ENCODE measurements at places on chromosomes 7 and 10.

DNA sequence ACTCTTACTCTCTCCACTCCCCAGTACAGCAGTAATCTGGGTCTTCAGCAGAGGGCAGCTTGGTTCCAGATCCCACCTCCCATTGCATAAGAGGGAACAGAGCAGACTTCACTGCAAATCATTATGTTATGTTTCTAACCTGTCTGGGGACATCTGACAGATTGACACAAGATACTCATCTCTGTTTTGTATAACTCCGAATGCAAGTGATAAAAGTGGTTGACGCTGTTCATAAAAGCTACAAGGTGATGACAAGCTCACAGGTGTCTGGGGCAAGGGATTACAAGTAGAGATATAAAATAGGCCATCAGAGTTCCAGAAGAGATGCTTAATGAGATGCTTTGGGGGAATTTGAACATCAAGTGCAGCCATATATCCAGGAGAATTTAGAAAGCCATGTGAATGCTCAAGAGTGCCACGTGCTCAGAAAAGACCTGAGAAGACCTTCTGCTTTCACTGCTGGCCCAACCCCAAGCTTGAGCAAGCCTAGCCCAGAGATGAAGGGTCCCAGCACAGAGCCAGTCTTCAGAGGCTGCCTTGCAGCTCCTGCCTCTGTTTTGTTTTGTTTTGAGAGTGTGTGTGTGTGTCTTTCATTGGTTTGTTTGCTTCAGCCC is 80.6 kb downstream of the VSTM2A start:
- no peaks in the 10 kb centered on the region for H3K27me3 ChIP-seq
- H3K4me3 ChIP-seq, result no peak overlapping the region
- no peaks in the 10 kb centered on the region for H3K36me3 ChIP-seq
- no peaks in the 10 kb centered on the region for H3K4me1 ChIP-seq

DNA sequence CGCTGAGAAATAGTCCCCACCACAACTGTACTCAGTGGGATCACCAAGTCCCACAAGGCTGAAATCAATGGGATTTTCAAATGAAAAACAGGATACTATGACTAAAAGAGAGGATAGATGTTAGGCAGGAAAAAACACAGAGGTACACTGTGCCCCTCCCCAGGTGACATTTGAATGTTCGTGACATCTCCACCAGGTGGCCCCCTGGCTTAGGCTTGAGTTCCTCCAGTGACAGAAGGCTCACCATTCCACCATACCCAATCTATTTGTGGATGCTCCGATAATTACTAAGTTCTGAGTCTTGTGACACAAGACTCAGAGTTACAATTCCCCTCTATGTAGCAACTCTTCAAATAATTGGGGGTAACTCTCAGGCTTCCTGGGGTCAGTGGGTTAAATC is 77.5 kb upstream of the KCNMA1 start:
- no peak overlapping the region for H3K27ac ChIP-seq
- no peak overlapping the region for H3K4me3 ChIP-seq
- H3K36me3 ChIP-seq, result no peaks in the 10 kb centered on the region
- peaks cover 40% of the 10 kb centered on the region for H3K27me3 ChIP-seq
- no peak for DNase-seq
- H3K4me1 ChIP-seq, result peaks cover 5% of the 10 kb centered on the region

- peaks cover 34% of the 10 kb centered on the region for H3K36me3 ChIP-seq
- no peaks in the 10 kb centered on the region for H3K27me3 ChIP-seq
- H3K4me3 ChIP-seq, result no peak overlapping the region
- no peak overlapping the region for H3K27ac ChIP-seq
- H3K4me1 ChIP-seq, result peaks cover 37% of the 10 kb centered on the region
Observed at GRCh38 chr10:96047004-96047649, 3.7 kb downstream of the CCNJ start.

DNA sequence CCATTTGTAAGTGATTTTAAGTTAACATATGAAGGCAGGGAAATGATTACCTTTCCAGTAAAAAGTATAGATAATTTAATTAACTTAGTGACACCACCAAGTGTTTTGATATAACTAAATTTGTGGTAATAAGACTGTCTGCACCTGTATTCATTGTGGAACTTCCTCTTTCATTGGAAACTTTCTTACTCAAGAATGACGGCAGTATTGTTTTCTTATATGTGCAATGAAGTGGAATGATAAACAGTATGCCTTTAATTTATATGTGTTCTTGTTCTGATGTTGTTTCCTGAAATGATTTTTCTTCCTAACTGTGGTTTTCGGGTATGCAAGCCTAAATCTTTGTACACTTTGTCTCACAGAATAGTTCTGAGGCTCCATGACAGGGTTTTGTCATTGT is 46.4 kb downstream of the CASD1 start:
- H3K36me3 ChIP-seq, result peaks cover 16% of the 10 kb centered on the region
- no peak for DNase-seq
- no peak overlapping the region for H3K4me3 ChIP-seq
- no peak overlapping the region for H3K27ac ChIP-seq
- no peaks in the 10 kb centered on the region for H3K27me3 ChIP-seq
- no peaks in the 10 kb centered on the region for H3K4me1 ChIP-seq

- no peaks in the 10 kb centered on the region for H3K4me1 ChIP-seq
- no peak overlapping the region for H3K4me3 ChIP-seq
- DNase-seq, result no peak
- H3K27ac ChIP-seq, result no peak overlapping the region
Observed at GRCh38 chr10:10845826-10846503, 171.7 kb upstream of the CELF2 start.

DNA sequence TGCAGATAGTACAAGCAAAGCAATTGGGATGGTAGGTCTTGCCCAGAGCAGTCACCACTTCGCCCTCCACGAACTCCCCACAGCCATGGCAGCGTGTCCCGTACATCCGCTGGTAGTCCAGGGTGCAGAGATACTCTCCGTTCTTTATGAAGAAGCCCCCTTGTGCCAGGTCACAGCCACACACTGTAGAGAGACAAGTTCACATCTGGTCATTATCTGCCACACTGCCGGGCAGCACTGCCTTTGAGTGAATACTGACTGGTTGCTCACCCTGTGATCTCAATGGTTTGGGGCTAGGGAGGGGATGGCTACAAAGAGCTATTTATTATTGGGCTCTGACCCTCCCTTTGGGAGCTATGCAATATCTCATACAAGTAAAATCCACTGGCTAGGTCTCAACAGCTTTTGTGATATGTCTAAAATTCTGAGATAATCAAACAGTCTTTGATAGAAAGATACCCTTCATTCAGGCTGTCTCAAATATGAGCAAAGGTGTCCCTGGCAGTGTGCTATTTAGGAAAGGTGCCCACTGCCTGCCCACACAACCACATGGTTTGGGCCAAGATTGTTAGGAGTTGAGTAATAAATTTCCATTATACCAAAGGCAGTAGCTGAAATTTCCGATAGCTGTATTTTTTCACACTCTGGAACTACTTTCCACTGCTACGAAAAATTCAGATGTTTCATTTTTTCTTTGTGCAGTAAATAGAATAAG is 82.5 kb downstream of the ABLIM1 start:
- no peak overlapping the region for H3K4me3 ChIP-seq
- no peaks in the 10 kb centered on the region for H3K36me3 ChIP-seq
- no peak overlapping the region for H3K27ac ChIP-seq
- no peaks in the 10 kb centered on the region for H3K27me3 ChIP-seq
- no peak for DNase-seq

- peaks cover 2% of the 10 kb centered on the region for H3K27me3 ChIP-seq
- H3K4me1 ChIP-seq, result no peaks in the 10 kb centered on the region
- H3K4me3 ChIP-seq, result no peak overlapping the region
- H3K36me3 ChIP-seq, result no peaks in the 10 kb centered on the region
Observed at GRCh38 chr7:28739826-28740225, 218.3 kb downstream of the TRIL start.

DNA sequence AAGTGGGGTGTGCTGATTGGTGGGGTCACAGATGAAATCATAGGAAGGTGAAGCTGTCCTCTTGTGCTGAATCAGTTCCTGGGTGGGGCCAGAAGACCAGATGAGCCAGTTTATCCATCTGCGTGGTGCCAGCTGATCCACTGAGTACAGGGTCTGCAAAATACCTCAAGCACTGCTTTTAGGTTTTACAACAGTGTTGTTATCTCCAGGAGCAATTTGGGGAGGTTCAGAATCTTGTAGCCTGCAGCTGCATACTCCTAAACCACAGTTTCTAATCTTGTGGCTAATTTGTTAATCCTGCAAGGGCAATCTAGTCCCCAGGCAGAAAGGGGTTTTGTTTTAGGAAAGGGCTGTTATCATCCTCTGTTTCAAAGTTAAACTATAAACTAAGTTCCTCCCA is 17.0 kb upstream of the IFRD1 start:
- H3K36me3 ChIP-seq, result no peaks in the 10 kb centered on the region
- H3K27me3 ChIP-seq, result peaks cover 2% of the 10 kb centered on the region
- no peaks in the 10 kb centered on the region for H3K4me1 ChIP-seq
- H3K4me3 ChIP-seq, result no peak overlapping the region

GRCh38 chr10:117736655-117737054 is 194.1 kb downstream of the EMX2 start:
- no peak for DNase-seq
- peaks cover 1% of the 10 kb centered on the region for H3K36me3 ChIP-seq
- H3K27me3 ChIP-seq, result peaks cover 49% of the 10 kb centered on the region

DNA sequence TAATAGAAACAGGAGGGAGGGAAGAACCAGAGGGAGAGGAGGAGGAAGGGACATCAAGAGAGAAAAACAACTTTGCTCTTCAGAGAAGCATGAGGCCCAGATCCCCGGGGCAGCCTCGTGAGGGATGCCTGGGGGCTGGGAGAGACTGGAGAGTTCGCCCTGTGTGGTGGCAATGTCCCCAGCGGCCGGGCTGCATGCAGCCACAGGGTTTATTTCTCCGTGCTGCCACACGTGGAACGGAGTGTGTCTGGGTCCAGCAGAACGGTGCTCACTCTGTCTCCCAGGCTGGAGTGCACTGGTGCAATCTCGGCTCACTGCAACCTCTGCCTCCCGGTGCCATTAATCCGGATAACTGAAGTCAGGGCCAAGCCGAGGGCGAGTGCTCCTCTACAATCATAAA is 257.7 kb downstream of the ACTR3B start:
- no peaks in the 10 kb centered on the region for H3K4me1 ChIP-seq
- DNase-seq, result no peak
- peaks cover 2% of the 10 kb centered on the region for H3K27me3 ChIP-seq
- no peak overlapping the region for H3K4me3 ChIP-seq
- H3K27ac ChIP-seq, result no peak overlapping the region

GRCh38 chr10:12929381-12929780 is 72.1 kb downstream of the CCDC3 start:
- no peaks in the 10 kb centered on the region for H3K4me1 ChIP-seq
- H3K27me3 ChIP-seq, result peaks cover 19% of the 10 kb centered on the region
- no peak overlapping the region for H3K4me3 ChIP-seq
- no peaks in the 10 kb centered on the region for H3K36me3 ChIP-seq

- H3K27me3 ChIP-seq, result no peaks in the 10 kb centered on the region
- H3K4me1 ChIP-seq, result peaks cover 6% of the 10 kb centered on the region
- H3K36me3 ChIP-seq, result peaks cover 9% of the 10 kb centered on the region
Observed at GRCh38 chr7:77913977-77914607, 115.5 kb downstream of the PHTF2 start.

DNA sequence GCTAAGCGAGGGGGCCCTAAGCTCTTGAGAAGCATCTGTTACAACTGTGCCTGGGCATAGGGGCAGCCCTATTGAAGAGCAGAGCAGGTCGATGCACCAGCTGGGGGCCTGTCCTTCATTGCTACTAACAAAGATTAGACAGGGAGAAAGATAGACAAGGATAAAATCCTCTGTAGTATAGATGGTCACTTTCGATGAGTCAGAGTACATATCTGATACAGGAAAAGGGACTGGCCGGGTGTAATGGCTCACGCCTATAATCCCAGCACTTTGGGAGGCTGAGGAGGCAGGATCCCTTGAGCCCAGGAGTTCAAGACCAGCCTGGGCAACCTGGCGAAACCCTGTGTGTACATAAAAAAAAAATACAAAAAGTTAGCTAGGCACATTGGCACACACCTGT is 13.6 kb downstream of the OPTN start:
- H3K27me3 ChIP-seq, result no peaks in the 10 kb centered on the region
- no peak for DNase-seq
- H3K36me3 ChIP-seq, result peaks cover 57% of the 10 kb centered on the region
- peaks cover 24% of the 10 kb centered on the region for H3K4me1 ChIP-seq
- no peak overlapping the region for H3K4me3 ChIP-seq
- H3K27ac ChIP-seq, result no peak overlapping the region

GRCh38 chr7:128112018-128112780 is 81.0 kb upstream of the LRRC4 start:
- DNase-seq, result no peak
- H3K27ac ChIP-seq, result peak overlapping the region; percentile 80
- peaks cover 54% of the 10 kb centered on the region for H3K4me1 ChIP-seq
- no peaks in the 10 kb centered on the region for H3K36me3 ChIP-seq

- no peak overlapping the region for H3K27ac ChIP-seq
- H3K4me3 ChIP-seq, result no peak overlapping the region
- H3K27me3 ChIP-seq, result peaks cover 4% of the 10 kb centered on the region
Observed at GRCh38 chr7:96508371-96508770, 186.5 kb upstream of the SLC25A13 start.

- no peak overlapping the region for H3K27ac ChIP-seq
- no peak for DNase-seq
- H3K27me3 ChIP-seq, result no peaks in the 10 kb centered on the region
Observed at GRCh38 chr7:46162609-46163008, 241.5 kb upstream of the IGFBP3 start.

- peak overlapping the region; percentile 21 for H3K27ac ChIP-seq
- H3K4me1 ChIP-seq, result peaks cover 54% of the 10 kb centered on the region
- H3K27me3 ChIP-seq, result no peaks in the 10 kb centered on the region
- peaks cover 40% of the 10 kb centered on the region for H3K36me3 ChIP-seq
- H3K4me3 ChIP-seq, result no peak overlapping the region
Observed at GRCh38 chr10:22599048-22599561, 115.3 kb downstream of the PIP4K2A start.

GRCh38 chr10:102812231-102812876 is 24.9 kb downstream of the CYP17A1 start:
- peak overlapping the region; percentile 70 for H3K4me3 ChIP-seq
- H3K27me3 ChIP-seq, result no peaks in the 10 kb centered on the region
- DNase-seq, result peak; percentile 53
- H3K27ac ChIP-seq, result peak overlapping the region; percentile 93
- H3K4me1 ChIP-seq, result peaks cover 33% of the 10 kb centered on the region

- H3K4me3 ChIP-seq, result no peak overlapping the region
- no peaks in the 10 kb centered on the region for H3K36me3 ChIP-seq
- peaks cover 4% of the 10 kb centered on the region for H3K4me1 ChIP-seq
- peaks cover 22% of the 10 kb centered on the region for H3K27me3 ChIP-seq
- no peak overlapping the region for H3K27ac ChIP-seq
Observed at GRCh38 chr10:95278061-95278988, 12.5 kb downstream of the PDLIM1 start.

- DNase-seq, result no peak
- H3K36me3 ChIP-seq, result no peaks in the 10 kb centered on the region
Observed at GRCh38 chr7:116792813-116793212, 69.6 kb upstream of the CAPZA2 start.

GRCh38 chr7:24378871-24379616 is 95.1 kb downstream of the NPY start:
- H3K27ac ChIP-seq, result no peak overlapping the region
- no peaks in the 10 kb centered on the region for H3K27me3 ChIP-seq
- H3K36me3 ChIP-seq, result no peaks in the 10 kb centered on the region
- no peaks in the 10 kb centered on the region for H3K4me1 ChIP-seq
- DNase-seq, result no peak

GRCh38 chr10:12535656-12536055 is 186.3 kb downstream of the CAMK1D start:
- no peak for DNase-seq
- no peak overlapping the region for H3K27ac ChIP-seq
- no peaks in the 10 kb centered on the region for H3K36me3 ChIP-seq
- no peaks in the 10 kb centered on the region for H3K27me3 ChIP-seq
- H3K4me1 ChIP-seq, result peaks cover 10% of the 10 kb centered on the region

Data from activated naive CD8-positive, alpha-beta T cell treated with anti-CD3 and anti-CD28 coated beads, Interleukin-2, amount 10 ng/mL, durations not matched to agents 7 days and 5 days (primary cell).